ENCODE measurements at places on chromosomes 7 and 10.

DNA sequence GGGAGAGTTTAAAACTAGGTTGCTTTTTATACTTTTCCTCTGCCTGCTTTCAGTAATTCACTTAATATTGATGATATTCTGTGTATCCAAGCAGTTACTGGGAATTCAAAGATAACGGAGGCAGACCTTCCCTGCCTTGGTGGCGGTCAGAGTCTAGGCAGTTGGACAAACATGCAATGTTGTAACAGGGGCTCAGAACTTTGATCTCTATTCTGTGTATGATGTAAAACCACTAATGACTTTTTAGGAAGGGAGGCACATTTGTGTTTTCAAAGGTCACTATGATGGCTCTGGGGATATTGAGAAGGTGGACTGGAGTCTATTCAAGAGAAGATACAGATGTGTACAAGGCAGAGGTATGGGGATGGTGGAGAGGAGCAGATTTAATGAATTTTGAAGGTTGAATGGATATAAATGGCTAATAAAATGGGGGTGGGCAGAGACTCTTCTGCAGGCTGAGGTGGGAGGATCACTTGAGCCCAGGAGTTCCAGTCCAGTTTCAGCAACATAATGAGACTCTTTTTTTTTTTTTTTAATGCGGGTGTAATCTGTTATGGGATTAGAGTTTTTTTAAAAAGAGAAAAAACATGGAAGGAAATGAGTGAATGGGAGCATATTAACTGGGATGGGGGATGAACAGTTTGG is 5.7 kb upstream of the PON2 start:
- DNase-seq: no peak

DNA sequence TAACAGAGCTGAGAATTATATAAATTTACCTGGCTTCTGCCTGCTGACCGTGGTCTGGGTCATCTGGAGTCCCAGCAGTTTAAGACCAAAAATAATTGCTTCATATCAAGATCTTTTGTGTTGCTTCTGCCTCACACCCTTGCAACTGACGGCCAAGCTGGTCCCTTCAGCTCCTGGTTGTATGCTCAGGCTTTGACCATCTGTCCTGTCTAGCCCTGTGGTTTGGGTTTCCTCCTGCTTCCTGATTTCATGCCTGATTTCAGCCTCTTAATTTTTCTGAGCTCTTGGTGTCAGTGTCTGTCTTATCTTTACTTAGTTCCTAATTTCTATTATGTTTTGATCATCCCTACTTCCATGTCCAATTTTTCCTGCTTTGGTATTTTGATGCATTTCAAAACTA is 87.9 kb upstream of the PLXDC2 start:
- no peak for DNase-seq

GRCh38 chr7:132806834-132807233 is 230.6 kb upstream of the PLXNA4 start:
- DNase-seq: no peak

GRCh38 chr10:114911801-114912469 is 26.1 kb upstream of the TRUB1 start:
- no peak for DNase-seq

GRCh38 chr10:121926671-121927317 is 1.0 kb downstream of the ATE1 start:
- peak; percentile 19 for DNase-seq

GRCh38 chr7:139918480-139918879 is 89.4 kb downstream of the TBXAS1 start:
- no peak for DNase-seq

- DNase-seq: no peak
These were observed 938.0 kb downstream of the SORCS3 start for GRCh38 chr10:105579112-105579511.

- DNase-seq: no peak
These were observed 14.3 kb upstream of the ZNF248 start for GRCh38 chr10:37871568-37872251.

- DNase-seq: no peak
These were observed 65.4 kb upstream of the STK17A start for GRCh38 chr7:43517464-43517863.

DNA sequence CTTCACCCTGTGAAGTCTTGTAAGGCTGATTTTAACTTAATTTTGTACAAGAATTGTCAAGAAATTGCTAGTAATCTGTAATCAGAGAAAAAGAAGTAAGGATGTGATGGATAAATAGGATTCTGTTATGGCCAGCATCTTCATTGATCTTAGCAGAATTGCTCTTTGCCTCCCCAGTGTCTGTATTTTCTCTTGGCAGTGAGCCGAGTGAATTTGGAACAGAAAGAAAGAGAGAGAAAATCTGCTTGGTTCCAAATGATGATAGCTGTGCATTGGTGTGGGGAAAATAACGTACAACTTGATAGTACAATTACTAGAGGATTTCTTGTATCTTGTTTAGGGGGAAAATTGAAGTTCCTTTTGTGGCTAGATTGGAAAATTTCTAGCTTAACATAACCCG is 34.6 kb downstream of the VTI1A start:
- no peak for DNase-seq

DNA sequence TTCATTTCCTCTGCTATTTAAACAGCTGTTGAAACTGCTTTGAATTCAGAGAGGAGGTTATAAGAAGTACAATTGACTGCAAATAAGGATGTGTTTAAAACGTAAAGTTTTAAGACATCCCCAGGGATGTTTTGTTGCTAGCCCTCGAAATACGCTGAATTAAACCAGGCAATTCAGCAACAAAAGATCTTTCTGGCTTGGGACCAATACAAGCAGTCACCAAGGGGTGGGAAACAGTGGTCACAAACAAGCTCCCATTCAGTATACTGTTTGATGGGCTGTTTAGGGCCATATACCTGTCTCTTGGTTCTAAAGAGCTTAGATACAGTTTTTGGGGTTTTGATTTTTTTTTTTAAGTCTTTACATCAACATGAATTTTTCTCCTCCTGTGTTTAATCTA is 446.3 kb upstream of the POT1 start:
- DNase-seq: no peak

- no peak for DNase-seq
These were observed 21.4 kb downstream of the TMEM273 start for GRCh38 chr10:49166484-49167400.

GRCh38 chr10:59222788-59223187 is 46.3 kb downstream of the PHYHIPL start:
- DNase-seq: no peak

DNA sequence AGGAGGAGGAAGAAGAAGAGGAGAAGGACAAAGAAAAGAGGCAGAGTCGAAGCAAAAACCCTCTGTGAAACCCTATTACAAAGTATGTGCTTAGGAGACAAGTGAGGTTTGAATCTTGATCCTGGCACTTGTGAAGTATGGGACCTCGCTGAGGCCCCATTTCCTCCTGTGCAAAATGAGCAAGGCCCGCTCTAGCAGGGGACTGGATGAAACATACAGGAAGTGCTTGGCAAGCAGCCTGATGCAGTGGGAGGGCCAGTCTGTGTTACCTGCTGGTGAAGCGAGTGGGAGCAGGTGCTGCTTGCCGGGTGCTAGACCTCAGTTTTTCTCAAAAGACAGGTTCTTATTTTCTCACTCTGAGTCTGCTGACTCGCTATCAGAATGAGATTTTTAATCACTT is 150.4 kb downstream of the JCAD start:
- no peak for DNase-seq

GRCh38 chr7:136074843-136075242 is 97.7 kb upstream of the MTPN start:
- no peak for DNase-seq

DNA sequence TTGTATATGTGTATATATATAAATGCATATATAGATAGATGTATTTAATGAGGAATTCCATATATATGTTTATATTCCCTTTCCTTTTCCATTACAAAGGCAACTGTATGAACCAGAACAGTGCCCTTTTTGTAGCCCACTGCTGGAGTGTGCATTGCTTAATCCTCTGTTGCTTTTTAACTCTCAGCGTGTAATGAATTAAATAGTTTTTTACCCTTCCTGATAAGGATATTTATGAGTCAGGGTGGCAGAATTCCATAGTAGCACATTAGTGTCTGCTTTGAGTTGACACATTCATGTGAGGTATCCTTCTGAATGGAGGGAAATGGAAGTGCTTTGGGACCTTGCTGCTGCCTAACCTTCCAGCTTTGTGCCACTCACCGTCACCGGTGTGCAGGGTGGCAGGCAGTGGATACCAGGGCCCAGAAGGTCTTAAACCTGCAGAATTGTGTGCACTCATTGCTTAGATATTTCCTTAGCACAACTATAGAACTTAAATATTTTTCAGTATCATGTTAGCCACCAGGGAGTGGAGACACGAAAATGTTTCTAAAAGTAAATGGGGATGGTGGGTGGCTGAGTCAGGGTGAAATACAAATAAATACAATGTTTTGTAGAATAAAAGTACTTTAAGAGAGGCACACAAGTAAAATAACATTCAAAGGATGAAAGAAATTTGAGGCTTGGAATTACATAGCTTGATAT is 117.9 kb downstream of the SND1 start:
- no peak for DNase-seq

- DNase-seq: no peak
These were observed 3.4 kb downstream of the FEZF1 start for GRCh38 chr7:122300956-122301833.

- no peak for DNase-seq
These were observed 109.0 kb downstream of the JAZF1 start for GRCh38 chr7:28071570-28071969.

- DNase-seq: no peak
These were observed 25.0 kb upstream of the GTPBP4 start for GRCh38 chr10:963186-963585.

- DNase-seq: no peak
These were observed 93.3 kb downstream of the EMX2 start for GRCh38 chr10:117635826-117636225.

DNA sequence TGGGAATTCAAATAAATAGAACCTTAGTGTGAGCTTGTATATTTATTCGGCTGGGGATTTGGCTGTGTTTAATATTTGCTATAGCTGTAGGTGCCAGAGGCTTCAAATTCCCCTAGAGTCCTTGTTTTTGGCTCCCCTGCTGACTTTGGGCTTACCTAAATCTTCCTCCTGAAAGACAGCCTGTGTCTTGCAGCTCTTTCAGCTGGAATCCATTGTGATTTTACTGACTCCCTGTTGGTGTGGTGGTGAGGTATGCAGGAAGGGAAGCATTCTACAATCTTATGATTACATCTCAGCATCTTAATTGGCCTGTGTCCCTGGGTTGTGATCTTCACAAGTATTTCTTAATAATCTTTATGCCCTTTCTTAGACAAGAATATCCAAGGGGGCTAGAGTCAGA is 25.9 kb downstream of the FOXI2 start:
- no peak for DNase-seq

DNA sequence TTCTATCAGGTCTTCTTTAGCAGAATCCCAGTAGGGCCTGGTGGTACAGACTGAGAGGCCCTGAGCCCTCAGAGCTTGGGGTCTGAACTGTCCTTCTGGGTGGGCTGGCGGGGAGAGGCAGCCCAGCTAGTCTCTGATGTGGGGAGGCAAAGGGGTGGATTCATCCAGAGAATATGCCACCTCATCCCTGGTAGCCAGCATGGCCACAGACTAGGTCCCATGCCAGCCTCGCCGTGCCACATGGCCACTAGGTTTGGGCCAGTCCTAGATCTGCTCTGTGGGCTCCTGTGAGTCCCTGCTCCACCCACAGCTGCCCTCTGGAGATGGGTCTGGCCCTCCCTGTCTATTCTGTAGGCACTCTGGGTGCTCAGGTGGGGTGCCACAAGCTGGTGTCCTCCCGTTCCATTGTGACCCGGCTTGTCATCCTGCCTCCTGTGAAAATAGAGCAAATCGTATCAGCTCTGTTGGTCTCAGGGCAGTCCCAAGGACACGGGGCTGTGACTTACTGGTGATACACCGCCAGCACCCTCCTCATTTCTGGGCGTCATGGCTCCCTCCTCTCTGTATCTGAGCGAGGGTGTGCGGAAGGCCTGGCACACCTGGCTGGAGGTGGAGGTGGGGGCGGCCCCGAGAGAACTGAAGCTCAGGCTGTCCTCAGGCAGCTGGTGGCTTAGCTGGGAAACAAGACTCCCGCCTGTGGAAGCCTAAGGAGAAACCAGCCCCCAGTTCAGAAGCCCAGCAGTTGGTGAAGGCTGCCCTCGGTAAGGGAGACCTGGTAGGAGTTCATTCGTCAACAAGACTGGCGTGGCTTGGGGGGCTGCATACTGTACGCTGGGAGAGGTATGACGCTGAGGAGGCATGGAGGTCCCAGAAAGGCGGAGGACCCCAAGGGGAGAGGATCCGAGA is 33.3 kb downstream of the UNC5B start:
- no peak for DNase-seq

DNA sequence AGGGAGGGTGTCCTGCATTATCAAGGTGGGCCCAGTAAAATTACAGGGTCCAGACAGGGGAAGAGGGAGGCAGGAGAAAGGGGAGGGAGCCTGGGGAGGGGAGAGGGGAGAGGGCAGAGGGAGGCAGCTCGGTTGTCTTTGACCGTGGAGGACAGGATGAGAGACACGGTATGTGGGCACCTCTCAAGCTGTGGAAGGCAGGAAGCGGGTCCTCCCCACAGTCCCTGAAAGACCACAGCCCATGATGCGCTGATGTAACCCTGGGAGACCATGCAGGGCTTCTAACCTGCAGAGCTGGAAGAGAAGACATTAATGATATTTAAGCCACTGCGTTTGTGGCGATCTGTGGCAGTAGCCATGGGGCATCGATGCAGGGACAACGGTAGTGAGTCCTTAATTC is 27.2 kb upstream of the MNX1 start:
- no peak for DNase-seq

DNA sequence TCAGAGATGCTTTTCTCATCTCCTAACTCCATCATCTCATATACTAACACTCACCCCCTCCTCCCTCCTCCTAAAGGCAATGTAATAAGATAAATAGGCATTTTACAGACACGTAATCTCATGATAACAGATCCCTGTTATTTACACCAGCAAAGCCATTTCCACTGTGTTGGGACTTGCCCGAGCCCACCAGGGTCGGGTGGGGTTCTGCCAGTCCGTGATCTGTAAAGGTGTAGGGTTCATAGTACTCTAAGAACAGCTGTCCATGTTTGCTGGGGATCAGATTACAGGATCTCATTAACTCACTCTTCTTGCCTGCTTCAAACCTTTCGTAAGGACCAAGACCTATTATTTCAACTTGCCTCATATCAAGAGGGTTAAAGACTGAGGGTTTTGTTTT is 172.4 kb downstream of the FZD1 start:
- no peak for DNase-seq
